ENCODE measurements at places on chromosomes 6 and 20. TPM values are rescaled to one million over a fixed set of nuclear protein-coding genes. Genes with fewer than 3 reads are reported as not detected.

DNA sequence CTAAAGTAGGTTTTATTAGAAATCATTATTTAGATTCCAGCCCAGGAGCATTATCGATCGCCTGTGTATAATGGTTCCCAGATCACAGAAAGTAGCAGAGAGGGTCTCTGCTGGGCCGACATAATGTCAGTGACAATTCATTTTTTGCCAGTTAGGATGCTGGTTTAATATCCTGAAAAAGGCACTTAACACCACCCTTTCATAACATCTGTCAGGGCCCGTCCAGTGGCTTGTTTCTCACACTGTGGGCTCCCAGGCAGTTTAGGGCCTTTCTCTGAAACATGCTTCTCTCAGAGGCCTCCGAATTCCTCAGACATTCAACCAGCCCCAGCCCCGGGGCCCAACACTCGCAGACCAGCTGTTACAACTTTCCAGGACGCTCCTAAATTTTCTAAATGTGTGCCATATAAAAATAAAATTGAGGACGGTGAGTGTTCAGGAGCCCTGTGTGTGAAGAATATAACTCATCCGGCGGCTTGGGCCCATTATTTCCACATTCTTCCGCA, 108.6 kb upstream of the EYA4 start:
- no peaks in the 10 kb centered on the region for H3K4me1 ChIP-seq
- H3K27ac ChIP-seq, result no peak overlapping the region
- no peaks in the 10 kb centered on the region for H3K27me3 ChIP-seq
- H3K36me3 ChIP-seq, result no peaks in the 10 kb centered on the region

DNA sequence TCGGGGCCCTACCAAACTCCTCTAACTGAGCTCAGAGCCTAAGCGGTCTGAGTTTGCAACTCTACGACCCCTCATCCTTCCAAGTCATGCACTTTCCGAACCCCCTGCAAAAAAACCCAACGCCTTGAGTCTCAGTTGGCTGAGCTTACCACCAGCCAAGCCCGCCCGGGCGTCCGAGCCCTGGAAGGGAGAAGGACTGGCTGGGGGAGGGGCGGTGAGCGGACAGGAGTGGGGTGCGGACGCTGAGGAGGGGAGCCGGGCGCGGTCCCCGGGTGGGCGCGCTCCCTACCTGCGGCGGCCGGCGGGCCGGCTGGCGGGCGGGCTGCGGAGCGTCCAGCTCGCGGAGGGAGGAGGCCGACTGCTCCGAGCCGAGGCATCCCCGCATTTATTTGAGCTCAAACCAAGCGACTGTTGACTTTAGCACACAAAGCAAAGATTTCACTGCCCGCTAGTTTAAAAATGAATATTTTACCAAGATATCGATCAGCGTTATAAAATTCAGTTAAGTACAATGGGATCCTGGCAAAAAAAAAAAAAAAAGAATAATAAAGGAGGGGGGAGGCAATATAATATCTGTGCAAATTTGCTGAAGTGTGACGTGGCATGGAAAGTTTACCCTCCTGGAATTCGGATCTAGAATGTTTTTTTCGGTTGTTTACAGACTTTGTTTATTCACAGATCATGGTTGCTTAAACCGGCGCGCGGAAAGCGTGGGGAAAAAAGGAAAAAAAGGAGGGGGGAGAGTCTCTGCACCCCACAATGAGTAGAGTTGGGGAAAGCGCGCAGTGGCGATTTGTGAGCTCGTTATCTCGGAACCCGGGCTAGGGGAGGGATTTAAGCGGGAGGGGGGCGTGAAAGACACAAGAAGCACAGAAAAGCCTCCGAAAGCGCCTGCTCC, 5.9 kb downstream of the FOXA2 start:
- H3K27me3 ChIP-seq, result peaks cover 83% of the 10 kb centered on the region
- no peaks in the 10 kb centered on the region for H3K36me3 ChIP-seq
- H3K4me3 ChIP-seq, result peak overlapping the region; percentile 44
- peak; percentile 85 for DNase-seq
- no peaks in the 10 kb centered on the region for H3K4me1 ChIP-seq
- peak overlapping the region; percentile 83 for H3K27ac ChIP-seq

- peak overlapping the region; percentile 67 for H3K4me3 ChIP-seq
- no peaks in the 10 kb centered on the region for H3K27me3 ChIP-seq
- peaks cover 7% of the 10 kb centered on the region for H3K4me1 ChIP-seq
- peak overlapping the region; percentile 42 for H3K27ac ChIP-seq
Observed at GRCh38 chr20:21125072-21125848, 622 bp upstream of the KIZ start.

DNA sequence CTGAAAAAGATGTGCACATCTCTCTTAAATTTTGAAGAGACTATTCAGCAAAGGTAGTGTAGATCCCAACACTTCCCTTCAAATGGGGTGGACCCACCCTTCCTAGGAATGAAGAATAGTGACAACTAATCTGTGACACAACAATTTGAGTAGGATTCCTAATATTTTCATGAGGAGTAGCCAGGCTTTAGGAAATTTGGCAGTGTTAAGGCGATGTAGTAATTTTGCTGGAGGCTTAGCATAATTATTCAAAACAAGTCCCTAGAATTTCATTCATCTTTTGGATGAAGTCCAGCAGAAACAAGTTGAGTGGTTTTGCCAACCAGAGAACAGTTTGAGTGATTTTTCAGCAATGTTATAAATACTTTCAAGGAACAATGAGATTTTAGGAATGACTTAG, 52.4 kb downstream of the ELOVL4 start:
- no peak for DNase-seq
- H3K4me1 ChIP-seq, result no peaks in the 10 kb centered on the region
- no peaks in the 10 kb centered on the region for H3K36me3 ChIP-seq
- H3K27ac ChIP-seq, result no peak overlapping the region

DNA sequence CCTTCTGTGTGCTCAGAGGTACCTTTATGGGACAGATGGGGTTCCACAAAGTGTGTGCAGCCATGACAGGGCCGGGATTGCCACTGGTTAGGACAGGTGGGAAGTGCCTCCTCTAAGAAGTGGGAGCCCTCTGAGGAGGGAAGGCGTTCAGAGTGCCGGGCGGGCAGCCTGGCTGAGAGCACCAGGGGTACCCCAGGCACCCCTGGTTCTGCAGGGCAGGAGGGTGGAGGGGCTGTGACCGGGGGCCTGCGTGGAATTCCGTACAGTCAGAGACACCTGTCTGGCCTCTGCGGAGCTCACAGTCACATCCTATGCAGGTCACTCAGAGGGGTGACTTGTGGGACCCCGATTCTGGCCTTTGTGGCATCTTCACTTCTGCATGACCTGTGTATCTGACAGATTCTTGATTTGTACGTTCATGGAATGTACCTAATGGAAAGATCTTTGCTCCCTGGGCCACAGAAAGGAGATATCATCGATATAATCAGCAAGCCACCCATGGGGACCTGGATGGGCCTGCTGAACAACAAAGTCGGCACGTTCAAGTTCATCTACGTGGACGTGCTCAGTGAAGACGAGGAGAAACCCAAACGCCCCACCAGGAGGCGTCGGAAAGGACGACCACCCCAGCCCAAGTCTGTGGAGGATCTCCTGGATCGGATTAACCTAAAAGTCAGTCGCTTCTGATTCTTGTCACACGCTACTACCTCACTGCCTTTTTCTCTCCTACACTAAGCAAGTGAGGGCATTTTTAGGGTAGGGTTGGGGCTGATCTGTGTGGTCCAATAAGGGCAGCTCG, 190.9 kb downstream of the SASH1 start:
- no peaks in the 10 kb centered on the region for H3K4me1 ChIP-seq
- no peak for DNase-seq
- H3K27me3 ChIP-seq, result no peaks in the 10 kb centered on the region
- no peak overlapping the region for H3K4me3 ChIP-seq

DNA sequence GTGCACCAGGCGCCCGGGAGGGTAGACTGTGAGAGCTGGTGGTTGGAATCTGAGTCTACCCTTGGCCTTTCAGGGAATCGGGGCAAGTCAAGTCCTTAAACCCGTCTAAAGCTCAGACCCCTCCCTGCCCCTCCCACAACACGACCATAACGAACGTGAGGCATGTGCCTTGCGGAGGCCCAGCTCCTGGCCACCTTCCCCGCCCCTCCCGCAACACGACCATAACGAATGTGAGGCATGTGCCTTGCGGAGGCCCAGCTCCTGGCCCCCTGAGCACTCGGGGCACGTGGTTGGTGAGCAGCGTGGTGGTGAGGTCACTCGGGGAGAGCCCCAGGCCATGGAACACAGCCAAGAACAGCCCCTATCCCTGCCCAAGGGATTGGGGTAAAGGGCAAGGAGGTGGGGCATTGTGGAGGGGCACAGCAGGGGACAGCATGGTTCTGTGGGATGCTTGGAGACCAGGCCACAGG, 132.2 kb downstream of the TAF4 start:
- no peak overlapping the region for H3K27ac ChIP-seq
- H3K27me3 ChIP-seq, result no peaks in the 10 kb centered on the region
- no peaks in the 10 kb centered on the region for H3K36me3 ChIP-seq
- DNase-seq, result peak; percentile 48
- H3K4me1 ChIP-seq, result no peaks in the 10 kb centered on the region

Gene MAS1
- total RNA-seq, result not detected

Gene MRAP2
- total RNA-seq, result 0.72 TPM

Gene C6orf15
- not detected for total RNA-seq

Measured in upper lobe of right lung (tissue), 1 donor.